Frontal cortex (tissue), 4 donors: ENCODE measurements at places on chromosomes 5 and 9. TPM values are rescaled to one million over a fixed set of nuclear protein-coding genes. Genes with fewer than 3 reads are reported as not detected.

GADD45G gene
- 4.5 TPM for total RNA-seq

MCTP1 gene
- total RNA-seq: 48.5 TPM

IFNA16 gene
- total RNA-seq: not detected

DNLZ gene
- 9.0 TPM for total RNA-seq

DNA sequence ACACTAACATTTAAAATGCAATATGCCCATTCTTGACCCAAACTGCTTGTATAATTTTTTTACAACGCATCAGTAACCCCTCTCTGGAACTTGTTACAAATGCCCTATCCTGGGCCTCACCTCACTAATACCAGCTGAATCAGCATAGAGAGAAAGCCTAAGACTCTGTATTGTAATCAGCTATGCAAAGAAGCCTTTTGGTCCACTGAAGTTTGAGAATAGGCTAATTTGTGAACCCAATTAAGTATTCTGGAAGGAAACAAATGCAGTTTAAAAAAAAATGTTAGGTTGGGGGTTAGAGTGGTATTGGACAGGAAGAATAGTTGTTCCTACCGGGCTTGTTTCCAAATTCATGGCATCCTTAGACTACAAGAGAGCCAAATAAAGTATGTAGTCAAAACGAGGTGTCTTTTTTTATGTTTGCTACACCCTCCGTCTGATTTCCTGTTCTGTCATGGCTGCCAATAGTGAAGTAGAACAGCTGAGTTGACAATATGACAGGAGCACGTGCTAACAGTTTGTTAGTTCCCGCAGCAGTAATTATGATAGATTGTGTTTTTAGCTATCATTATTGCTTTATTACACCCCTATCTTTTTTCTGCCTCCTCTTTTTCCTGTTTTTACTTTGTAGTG, 1048.7 kb upstream of the NUDT12 start:
- no peak for DNase-seq

DNA sequence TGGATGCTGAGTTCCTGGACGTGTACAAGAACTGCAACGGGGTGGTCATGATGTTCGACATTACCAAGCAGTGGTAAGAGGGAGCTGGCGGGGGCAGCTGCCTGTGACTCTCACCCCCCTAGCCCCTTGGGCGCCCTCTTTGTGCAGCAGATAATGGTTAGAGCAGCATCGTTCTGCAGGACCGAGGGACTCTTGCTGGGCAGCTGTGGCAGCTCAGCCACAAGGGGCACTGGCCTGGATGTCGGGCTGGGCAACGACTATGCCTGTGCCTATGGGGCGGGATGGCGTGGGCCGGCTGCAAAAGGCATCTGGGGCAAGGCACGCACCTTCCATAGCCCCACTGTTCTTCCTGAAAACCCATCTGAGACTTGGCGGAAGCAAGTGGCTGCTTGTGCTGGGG, 12.9 kb upstream of the AJM1 start:
- no peak for DNase-seq

GRCh38 chr5:66986534-66986933, 210.1 kb downstream of the CD180 start:
- no peak for DNase-seq

GRCh38 chr5:9249231-9249630, 296.6 kb downstream of the SEMA5A start:
- no peak for DNase-seq

GRCh38 chr5:111572561-111572960, 60.2 kb upstream of the STARD4 start:
- DNase-seq: no peak

DNA sequence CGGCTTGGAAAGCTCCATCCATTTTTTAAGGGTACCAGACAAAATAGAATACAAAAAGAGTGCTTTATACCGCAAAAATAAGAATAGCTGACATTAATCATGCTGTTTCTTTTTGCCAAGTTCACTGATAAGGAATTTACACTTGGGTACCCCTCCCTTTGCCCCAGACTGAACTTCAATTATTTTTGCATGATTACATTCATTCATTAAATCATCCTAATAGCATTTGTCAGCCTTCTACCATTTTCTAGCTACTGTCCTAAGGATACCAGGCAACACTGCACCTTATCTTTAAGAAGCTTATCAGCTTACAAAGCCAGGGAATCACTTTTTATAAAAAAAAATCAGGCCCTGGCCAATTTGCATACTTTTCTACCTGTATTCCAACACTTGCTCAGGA, 48.4 kb downstream of the YIPF5 start:
- DNase-seq: no peak

GRCh38 chr9:133914442-133915342, 77.4 kb downstream of the VAV2 start:
- DNase-seq: no peak

DNA sequence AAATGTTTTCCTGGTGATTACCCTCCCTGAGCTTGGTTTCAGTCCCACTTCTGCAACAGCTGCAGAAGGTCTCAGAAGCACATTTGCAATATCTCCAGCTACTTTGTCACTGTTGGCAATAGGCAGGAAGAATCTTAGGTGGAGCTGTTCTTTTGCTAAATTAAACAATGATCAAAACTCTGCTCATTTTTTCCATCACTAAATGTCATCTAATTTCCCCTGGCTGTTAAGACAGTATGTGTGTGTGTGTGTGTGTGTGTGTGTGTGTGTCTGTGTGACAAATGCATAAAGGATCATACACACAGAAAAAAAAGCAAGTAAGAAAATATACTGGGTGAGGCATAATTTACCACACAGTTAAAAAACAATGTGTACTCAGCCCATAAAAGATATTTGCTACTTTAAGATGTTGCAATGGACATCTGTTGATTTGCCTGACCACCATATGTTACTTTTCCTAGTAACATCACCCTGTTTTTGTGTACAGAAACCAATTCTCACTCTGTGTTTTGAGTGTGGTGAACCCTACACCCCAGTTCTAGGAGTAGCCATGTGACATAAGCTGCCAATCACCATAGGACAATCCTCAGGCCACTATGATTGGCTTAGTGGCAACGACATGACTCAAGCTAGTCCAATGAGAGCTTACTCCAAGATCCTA, 572.6 kb upstream of the CLINT1 start:
- no peak for DNase-seq

DNA sequence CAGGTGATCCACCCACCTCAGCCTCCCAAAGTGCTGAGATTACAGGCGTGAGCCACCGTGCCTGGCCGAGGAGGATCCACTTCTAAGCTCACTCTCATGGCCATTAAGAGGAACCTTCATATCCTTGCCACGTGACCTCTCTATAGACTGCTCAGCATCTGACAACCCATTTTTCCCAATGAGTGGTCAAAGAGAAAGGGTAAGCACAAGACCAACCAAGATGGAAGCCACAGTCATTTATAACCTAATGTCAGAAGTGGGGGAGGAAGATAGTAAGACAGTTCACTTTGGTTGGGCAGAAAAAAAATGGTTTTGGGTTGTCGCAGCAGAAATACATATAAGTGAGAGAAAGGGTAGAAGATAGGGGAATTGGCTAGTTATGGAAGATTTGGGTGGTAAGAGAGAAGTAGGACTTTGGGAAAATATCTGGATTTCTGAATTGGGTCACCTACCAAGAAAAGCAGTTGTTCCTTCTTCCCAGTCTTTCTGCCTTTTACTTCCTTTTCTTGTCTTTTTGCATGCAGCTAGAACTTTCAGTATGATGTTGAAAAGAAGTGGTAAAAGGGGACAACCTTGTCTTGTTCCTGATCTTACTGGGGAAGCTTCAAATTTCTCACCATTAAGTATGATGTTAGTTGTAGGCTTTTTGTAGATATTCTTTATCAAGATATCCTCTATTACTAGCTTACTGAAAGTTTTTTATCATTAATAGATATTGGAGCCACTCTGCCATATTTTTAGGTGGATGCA, 15.6 kb downstream of the SNX2 start:
- DNase-seq: no peak

DNA sequence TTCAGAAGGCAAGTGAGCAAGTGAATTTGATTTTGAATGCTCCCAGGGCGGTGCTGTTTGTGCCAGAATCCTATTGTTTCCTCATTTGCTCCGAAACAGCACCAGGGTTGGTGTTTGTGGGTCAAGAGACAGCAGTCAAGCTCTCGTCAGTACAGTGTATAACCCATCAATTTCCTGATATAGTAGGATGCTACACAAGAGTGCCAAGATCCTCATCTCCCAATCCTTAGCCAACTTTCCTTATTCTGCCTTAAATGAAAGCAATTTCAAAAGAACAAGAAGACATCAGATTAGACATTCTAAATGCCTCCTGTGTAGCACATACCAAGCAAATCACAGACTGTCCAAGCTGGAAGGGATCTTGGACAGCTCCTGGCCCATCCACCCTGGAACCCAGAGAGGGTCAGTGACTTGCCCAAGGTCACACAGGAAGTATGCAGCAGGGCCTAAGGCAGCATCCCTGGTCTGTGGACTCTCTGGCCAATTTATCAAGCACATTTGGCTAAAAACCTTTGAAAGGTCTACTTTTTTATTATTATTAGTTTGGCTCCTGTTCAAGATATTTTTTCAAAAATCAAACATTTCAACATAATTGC, 4.5 kb downstream of the WHRN start:
- no peak for DNase-seq

GRCh38 chr5:92106808-92107207, 723.7 kb upstream of the ARRDC3 start:
- no peak for DNase-seq

DNA sequence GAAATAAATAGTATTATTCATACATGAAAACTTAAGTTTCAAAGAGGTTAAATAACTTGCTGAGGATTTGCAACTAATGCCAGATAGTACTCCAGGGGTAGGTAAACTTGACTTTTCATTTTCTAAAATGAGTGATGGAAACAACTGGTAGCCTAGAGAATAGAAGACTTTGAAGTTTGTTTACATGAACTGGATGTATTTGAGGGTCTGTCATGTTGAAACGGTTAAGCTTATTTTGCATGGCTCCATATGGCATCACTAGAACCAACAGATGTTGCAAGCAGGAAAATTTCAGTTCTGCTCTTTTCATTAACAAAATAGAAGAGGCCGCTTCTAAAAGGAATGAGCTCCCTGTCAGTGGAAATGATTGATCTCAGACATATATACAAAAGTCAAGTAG, 105.1 kb upstream of the SGCD start:
- DNase-seq: no peak
